ENCODE measurements at places on chromosomes 2 and 18. TPM values are rescaled to one million over a fixed set of nuclear protein-coding genes. Genes with fewer than 3 reads are reported as not detected.
A peak's percentile ranks its signal among the peaks of the same experiment; 100 is the strongest.

Gene GAD1
- polyA plus RNA-seq: 17.2 TPM

Gene GPR45
- polyA plus RNA-seq: 0.34 TPM

Gene EVX2
- 0.14 TPM for polyA plus RNA-seq

Gene AKAIN1
- not detected for polyA plus RNA-seq

Gene BCL11A
- 22.7 TPM for polyA plus RNA-seq

GRCh38 chr2:159706385-159706980 is 5.8 kb upstream of the MARCHF7 start:
- no peak for DNase-seq

DNA sequence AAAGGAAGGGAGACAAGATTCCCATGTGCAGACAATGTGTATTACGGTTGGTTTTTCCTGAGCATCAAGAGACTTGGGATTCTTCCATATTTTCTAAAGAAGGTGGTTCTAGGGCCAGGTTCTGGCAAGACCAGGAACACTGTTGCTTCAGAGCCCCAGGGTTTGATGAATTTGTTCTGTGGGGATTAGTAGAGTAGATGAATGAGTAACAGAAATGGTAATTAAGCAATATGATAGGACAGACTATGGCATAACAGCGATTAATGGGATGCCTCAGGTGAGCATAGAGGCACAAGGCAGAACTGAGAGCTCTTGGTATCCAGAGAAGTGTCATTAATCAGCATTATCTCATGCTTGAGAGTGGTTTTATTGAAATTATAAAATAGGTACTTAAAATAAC is 82.8 kb upstream of the PNPT1 start:
- no peak for DNase-seq

DNA sequence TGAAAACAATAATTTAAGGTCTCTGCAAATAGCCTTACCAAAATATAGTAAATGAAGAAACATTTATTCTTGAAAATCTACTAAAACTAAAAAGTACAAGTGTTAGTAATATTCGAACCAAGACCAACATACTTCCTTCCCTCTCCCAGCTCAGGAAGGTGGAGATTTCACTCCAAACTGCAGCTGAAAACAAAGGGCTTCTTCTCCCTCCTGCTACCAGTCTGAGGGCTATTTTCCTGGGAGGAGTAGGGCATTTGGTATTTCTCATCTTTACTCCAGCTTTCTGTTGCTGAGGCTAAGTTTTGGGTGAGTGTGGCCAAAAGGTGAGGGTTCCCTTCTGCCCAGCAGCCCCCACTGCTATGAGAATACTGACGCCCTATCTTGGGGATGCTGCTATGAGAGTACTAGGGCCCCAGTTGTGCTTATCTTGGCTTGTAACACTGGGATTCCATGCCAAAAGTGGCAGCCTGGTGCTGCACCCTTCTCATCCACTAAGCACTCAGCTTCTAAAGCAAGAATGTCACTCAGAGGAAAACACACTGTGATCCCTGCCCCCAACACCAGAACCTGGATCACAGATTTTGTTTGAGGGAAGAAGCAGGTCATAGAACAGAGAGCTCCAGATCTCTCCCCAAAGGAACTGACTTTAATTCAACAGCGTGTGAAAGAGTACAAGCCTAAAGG is 130.7 kb upstream of the KLF7 start:
- peak; percentile 18 for DNase-seq

GRCh38 chr2:74884118-74884762 is 50.3 kb downstream of the HK2 start:
- DNase-seq: no peak

GRCh38 chr2:120103723-120104467 is 91.0 kb downstream of the EPB41L5 start:
- no peak for DNase-seq

DNA sequence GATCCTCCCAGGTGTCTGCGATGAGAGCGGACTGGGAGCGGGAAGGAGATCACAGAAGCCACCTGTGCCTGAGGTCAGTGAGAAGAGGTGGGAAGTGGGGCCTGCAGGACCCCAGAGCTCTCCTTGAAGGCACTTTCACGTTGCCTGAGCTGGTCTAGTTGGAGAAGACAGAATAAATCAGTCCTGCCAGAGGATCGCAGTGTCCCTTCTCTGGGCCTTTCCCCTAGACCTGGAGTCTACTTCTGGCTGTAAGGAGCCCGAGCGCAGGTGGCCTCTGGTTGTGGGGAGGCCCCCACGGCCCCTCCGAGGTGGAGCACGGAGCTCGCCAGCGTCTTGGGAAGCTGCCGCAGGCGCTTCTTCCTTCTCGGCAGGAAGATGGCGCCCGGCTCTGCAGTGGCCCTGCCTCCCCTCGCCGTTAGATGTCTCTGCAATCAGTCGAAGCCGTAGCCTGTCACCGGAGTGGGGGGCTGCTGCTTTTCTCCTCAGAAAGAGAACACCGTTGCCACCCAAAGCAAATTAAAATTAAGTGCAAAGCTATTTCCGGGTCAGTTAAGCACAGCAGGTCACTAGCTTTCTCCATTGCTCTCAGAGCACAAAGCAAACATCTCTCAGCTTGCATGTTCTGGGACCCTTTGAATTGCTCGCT is 212.0 kb upstream of the MYT1L start:
- DNase-seq: peak; percentile 87

DNA sequence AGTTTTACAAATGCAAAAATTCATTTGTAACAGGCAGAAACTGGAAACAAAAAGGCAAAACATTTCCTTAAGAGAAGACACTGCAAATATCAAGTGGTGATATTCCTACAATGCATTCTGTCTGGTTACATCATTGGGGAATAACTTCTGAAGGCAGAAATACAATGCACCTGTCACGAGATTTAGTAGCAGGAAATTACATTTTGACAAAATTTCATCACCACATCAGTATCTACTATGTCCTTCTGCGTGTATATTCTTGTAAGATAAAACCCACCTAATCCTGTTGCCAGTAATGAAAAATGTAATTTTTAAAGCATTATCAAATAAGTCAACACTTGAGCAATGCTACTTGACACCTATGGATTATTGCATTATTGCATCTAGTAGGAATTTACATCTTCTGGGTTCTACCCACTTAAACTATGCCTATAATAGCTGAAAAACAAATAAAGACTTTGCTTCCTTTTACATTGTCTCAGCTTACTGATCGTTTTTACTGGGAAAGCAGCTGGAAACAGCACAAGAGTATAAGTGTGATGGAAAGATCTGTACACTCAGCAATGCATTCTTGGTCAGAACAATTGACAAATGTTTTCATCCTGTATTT is 59.5 kb downstream of the IRS1 start:
- DNase-seq: no peak

GRCh38 chr2:9229470-9229820 is 22.8 kb downstream of the ASAP2 start:
- no peak for DNase-seq

- DNase-seq: no peak
Observed at GRCh38 chr2:216688731-216689340, 6.5 kb downstream of the IGFBP5 start.

DNA sequence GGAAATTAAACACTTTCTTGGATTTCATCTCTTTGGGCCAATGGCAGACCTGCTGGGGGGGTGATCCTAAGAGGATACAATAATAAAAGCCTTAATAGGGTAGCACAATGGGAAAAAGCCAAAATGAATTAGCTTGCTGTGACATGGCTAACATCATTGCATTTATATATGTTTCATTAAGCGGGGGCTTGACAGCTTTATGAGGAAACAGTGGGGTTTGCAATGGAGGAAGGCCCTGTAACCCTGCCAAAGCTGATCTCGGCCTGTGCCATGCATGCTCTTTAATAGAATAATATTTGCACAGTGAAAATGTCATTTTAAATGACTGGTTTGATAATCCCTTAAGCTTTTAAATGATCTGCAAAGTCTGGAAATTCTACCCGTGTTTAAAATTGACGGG is 291.5 kb downstream of the SLC4A3 start:
- no peak for DNase-seq

Measured in brain (organoid and tissue), 16 donors.